Activated gamma-delta T cell (primary cell): ENCODE measurements at places on chromosomes 2 and 18.

- DNase-seq = no peak
Measured at GRCh38 chr18:79403723-79404566, 8.2 kb downstream of the NFATC1 start.

DNA sequence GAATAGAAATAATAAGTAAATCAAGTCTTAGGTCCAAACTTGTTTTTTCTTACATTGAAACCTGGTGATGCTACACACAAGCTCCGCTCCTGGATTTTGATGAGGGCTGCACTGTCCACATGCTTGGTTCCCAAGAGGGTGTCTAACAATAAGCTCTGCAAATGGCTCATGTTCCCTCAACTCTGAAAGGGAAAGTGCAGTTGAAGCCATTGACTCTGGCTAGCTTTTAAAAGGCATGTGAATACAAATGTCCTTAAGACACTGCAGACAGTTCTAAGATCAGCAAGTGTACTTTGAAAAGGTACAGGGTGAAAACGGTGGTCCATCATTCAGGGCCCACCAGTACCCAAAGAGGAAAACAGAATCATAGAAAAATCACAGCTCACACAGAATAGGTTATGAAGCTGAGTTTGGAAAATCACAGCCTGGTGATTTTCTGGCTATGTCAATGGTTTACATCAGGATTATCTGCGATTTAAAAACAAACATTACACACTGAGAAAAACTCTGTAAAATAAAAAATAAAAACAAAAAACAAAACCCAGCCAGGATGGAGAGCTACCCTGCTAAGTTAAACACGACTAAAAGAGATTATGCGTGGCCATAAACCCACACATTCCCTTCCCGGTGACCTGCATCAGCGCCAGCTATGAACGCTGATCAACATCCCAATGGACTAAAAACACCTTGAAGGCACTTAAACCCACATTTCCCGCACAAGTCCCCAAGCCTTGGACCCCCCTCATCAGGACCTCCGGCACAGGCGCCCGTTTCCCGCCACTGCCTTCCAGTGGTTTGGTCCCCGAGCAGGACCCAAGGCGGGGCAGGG, 554 bp downstream of the PFN4 start:
- DNase-seq = no peak

DNA sequence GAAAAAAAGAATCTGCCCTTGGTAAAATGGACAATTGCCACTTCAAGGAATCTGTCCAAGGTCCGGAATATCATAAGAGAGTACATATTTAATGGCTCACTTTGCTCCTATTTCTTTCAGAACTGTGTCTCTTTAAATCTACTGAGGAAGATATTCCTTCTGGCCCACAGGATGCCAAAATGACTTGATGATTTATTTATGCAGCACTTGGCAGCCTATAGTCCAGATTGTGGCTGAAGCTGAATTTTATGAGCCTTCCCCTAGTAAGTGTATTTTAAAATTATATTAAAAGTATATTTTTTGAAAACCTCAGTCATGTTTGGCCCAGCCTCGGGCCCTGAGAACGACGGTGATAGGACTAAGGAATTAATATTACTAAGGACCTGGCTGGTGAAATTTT, 465.1 kb upstream of the HNRNPA3 start:
- DNase-seq = no peak

DNA sequence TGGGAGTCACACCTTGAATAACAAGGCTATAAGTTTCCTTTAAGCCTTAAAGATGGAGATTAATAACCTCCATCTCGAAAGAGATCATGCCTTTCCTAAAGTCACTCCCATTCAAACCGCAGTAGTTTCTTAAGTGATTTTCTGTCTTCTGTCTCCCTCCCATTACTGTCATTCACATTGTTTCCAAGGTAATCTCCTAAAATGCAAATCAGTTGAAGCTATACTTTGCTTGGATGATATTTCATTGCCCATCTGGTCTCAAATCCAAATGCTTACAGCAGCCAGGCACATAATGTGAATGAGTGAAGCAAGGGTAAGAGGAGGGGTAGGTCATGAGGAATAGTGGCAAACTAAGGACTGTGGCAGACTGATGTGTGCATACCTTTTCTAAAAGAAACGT, 116.4 kb downstream of the CCDC141 start:
- no peak for DNase-seq

- no peak for DNase-seq
Measured at GRCh38 chr2:218958276-218958675, 1.2 kb upstream of the CDK5R2 start.

DNA sequence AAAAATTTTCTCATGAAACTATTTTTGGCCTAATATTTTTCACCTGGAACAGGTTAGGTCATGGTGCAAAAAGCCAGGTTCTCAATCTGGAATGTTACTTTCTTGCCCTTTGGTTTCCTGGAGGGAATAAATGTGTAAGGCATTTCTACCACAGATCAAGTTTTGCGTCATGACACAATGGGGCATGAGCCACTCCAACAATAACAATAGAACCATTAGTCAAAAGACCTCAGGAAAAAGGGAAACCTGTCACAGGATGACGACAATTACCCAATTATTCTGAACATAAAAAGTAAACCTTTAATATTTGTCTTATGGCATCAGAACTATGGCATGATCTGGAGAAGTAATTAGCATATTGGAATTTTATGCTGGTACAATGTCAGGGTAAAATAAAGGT, 88.2 kb upstream of the HNRNPA3 start:
- no peak for DNase-seq

- DNase-seq = no peak
Measured at GRCh38 chr2:28465148-28465885, 30.5 kb upstream of the PLB1 start.

- DNase-seq = no peak
Measured at GRCh38 chr2:23401427-23402204, 16.6 kb downstream of the KLHL29 start.

GRCh38 chr2:196566961-196567666, 72.4 kb upstream of the CCDC150 start:
- DNase-seq = no peak

DNA sequence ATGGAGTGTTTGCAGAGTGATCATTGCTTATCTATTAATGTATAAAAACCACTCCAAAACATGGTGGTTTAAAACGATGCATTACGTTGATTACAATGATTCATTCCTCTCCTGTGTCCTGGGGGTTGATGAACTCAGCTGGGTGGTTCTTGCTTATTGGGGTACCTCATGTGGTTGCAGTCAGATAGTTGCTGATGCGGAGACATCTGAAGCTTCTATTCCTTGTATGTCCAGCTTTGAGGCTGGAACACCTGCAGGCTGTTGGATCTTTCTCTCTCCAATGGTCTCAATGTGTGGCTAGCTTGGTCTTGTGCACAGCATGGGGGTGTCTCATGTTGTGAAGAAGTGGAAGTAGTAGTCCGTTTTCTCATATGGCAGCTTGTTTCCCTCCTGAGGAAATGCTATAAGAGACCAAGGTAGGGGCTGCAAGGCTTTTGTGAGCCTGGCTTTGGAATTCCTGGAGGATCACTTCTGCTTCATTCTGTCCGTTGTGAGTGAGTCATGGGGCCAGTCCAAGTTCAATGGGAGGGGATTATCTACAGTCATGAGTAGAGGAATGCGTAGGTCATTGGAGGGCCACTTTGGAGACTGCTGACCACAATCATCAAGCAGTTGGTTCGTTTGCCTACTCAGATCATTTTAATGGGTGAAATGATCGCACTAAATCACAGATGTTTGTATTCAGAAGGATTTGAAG, 601.0 kb downstream of the SLC4A3 start:
- DNase-seq = no peak

GRCh38 chr2:223979730-223980396, 22.6 kb downstream of the MRPL44 start:
- DNase-seq = no peak

GRCh38 chr2:108621687-108622681, 87.7 kb downstream of the LIMS1 start:
- DNase-seq = no peak

- no peak for DNase-seq
Measured at GRCh38 chr18:28163201-28163775, 13.6 kb downstream of the CDH2 start.

DNA sequence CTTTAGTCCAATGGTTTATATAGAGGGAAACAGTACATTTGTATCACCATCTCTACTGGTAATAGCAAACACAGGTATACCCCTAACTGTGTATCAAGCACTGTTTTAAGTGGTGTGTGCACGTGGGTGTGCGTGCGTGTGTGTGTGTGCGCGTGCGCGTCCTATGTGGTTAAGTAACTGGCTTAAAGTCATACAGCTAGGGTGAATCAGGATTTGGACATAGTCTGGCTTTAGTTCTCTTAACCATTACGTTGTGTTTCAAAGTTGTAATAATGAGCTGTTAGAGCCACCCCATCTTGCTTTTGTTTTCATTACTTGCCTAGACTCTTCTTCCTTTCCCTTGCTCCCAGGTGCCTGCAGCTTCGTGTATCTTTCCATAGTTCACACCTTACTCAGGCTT, 2.1 kb downstream of the HADHB start:
- no peak for DNase-seq

DNA sequence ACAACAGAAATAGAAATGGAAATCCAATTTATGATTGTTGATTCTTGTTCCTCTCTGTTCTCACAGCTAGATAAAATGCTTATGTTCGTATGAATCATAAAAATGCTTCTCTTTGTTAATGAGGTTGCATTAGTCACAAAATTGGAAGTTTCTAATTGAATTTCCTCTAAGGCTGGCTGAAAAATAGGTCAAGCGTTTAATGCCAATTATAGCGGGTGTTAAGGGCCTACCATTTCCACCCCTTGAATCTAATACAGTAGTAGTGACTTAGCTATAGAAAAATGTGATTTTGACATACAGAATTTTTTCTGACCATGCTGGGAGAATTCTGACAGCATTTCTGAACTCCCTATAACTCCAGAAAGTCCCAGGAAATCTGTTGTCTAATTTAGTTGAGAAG, 107.1 kb downstream of the TTN start:
- no peak for DNase-seq

DNA sequence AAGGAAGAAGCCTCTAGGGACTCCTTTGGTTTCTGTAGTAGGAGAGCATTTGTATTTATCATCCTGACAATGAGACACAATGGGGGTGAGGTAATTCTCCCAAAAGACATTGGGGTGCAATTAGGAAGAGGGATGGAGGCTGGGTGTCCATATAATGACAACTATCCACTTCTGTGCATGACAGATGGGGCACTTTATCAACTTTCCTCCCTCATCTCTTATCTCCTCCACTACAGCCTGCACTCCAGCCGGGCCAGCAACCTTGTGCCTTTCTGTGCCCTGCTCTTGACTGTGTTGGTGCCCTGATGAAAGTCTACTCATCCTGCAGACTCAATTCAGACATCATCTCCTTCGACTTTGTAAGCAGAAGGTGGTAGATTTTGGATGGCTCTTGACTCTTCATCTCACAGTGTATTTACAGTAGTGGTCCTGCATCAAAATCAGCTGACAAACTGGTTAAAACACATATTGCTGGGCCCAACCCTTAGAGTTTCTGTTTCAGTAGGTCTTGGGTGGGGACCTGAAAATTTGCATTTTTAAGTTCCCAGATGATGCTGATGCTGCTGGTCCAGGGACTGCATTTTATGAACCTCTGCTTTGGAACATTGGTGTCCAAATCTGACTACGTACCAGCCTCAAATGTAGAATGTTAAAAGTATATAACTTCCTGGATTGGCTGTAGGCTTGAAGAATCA, 40.8 kb upstream of the CFAP36 start:
- DNase-seq = no peak

- DNase-seq = no peak
Measured at GRCh38 chr2:215615803-215616174, 179.9 kb upstream of the FN1 start.

DNA sequence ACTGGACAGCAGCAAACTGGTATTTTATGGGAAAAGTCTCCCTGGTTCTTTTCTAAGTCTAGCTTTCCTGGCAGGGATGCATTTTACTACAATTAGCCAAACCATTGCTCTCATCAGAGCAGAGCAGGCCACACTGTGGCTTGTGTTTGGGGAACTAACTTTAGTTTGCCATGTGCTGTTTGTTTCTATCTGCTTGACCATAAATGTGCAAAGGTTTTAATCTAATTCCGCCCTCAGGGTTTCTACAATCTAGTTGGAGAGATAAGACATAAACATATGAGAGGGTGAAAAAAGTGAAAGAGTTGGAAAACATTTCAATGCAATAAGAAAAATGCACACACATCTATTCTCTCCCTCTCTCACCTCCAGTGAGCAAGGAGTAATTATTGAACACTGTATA, 86.9 kb upstream of the MAPK4 start:
- DNase-seq = no peak

DNA sequence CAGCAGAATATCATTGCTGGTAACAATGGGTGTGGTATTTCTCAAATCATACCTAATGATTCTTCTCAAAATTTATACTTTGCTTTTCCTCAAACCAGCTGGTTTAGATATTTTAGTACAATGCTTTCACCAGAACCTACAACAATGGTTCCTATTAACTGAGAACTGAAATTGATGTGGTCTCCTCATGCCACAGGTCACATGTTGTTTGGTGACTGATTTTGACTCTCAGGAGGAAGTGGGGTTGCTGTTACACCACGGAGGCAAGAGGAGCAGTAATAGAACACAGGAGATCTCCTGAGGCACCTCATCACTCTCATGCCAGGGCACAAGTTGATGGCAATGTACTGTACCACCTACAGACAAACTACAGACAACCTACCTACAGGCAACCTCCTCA, 3.0 kb upstream of the CEP68 start:
- no peak for DNase-seq

GRCh38 chr2:203733684-203734083, 27.2 kb downstream of the CD28 start:
- no peak for DNase-seq

DNA sequence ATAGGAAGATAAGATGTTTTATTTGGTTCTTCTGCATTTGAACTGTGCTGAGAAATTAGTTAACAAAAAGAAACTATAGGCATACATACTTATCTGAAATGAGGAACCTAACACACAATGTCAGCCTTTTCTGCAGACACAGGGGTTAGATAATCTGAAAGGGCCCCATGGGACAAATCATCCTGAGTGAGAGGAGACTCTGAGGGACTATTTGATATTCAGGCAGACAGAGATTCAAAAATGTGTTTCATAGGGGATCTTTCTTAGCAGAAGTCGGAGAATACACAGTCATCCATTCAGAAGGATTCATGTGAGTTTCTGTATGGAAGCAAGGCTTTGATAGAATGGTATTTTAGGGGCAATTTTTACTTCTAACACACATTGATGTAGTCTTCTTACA, 79.1 kb downstream of the NCKAP5 start:
- DNase-seq = no peak
